Ascending aorta (tissue), 2 donors: ENCODE measurements at places on chromosomes 4 and X.

- no peak for DNase-seq
Measured at GRCh38 chr4:91965166-91965565, 338.6 kb upstream of the GRID2 start.

DNA sequence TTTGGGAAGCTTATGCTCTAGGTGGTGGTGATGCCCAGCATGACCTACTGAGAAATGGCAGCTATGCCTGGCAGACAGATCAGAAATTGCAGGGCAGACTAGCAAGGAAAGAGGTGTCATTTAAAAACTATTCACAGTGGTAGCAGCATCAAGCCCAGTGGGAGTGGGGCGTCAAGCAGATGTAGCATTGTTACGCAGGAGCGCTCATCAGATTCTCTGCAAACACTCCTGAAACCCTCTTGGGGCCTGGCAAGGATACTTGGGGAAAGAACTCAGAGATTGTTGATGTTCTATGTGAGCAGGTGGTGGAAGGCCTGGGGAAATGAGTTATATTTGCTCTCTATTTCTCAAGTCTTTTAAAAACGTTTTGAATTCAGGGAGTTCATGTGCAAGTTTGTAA, 437.6 kb downstream of the RAPGEF2 start:
- DNase-seq = no peak

DNA sequence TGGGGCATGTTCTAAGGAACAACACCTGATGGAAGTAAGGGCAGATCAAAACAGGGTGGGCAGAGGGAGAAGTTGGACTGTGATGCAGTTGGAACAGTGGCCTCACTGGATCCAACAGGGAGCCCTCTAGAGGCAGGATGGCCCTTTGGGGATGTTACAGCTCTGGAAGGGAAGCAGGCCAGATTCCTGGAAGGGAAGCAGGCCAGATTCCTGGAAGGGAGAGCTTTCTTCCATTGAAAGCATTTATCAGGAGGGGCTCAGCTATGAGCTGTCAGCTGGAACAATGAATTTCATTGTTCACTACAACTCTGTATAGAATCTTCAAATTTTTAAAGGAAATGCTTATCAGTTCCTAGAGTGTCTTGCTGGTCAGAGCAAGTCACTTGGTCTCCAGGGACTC, 17.7 kb downstream of the IL15 start:
- DNase-seq = no peak

- no peak for DNase-seq
Measured at GRCh38 chr4:171288816-171289432, 524.3 kb upstream of the GALNTL6 start.

DNA sequence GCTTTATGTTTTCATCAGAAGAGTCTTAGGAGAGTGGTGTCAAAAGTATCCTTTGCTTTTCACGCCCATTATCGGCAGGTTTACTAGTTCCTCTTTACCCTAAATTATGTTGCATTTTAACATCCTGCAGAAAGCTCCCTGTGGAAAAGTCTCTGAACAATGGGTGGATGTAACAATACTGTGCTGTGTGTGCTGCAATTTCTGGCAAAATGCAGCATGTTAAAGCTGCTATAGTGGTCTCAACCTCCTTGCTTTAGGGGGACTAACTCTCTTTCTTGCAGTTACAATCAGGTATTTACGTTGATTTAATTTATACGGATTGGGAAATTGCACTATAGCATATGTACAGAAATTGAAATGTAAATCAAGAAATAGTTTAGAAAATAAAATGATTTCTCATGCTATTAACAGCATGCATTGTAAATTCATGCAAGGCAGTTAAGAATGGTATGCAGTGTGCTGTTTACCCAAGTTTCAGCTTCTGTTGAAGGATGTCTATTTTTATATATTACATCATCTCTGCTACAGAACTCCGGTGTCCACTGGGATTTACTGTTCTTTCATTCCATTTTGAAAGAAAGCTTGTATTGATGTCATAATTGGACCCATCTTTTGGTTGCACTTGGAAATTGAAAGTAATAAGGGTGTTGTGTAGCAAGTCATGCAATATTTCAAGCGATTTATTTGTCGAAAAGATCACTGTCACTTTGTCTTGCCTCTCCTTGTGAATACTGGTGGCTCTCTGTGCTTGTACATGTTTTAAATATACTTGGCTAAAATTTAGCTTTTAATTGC, 145.7 kb downstream of the RAPGEF2 start:
- no peak for DNase-seq

DNA sequence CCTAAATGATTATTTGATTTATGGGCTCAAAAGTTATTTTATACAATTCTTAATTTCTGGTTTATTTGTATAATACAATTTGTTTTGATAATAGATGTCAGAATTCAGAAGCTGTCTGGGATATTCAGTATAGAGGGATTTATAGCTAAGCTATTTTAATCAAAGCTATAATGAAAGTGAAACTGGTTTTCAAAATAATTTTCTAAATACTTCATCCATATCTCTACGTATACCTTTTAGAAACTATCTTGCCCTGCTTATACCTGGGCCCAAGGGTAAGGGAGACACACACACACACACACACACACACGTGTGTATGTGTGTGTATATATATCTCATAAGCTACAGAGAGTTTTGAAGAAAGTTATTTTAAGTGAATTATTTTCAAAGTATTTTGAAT, 2.9 kb downstream of the TMEM131L start:
- DNase-seq = no peak

DNA sequence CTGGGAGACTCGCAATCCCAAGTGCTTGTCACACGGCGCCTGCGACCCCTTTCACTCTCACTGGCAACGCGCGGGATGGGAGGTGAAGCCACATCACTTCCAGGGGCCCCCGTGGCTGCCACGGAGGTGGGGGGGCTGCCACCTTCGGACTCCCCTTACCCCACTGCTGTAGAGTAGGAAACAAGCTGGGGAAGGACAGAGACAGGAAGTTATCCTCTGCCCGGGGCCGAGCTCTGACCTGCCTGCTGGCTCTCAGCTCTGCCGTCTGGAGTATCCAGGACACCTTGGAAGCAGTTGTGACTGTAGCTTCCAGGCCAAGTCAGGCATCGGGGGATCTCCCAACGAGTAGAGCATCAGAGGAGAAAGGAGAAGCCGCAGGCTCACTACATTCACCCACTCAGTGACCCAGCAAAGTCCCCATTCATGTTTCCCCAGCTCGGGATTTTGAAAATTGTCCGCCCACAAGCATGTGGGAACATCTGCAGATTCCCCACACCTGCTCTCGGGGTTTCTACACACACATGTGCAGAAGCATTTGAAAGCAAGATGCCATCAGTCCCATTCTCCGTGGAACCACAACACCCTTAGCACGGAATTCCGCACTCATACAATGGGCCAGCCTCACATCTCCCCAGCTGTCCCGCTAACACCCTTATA, 10.8 kb downstream of the PDZD4 start:
- no peak for DNase-seq

DNA sequence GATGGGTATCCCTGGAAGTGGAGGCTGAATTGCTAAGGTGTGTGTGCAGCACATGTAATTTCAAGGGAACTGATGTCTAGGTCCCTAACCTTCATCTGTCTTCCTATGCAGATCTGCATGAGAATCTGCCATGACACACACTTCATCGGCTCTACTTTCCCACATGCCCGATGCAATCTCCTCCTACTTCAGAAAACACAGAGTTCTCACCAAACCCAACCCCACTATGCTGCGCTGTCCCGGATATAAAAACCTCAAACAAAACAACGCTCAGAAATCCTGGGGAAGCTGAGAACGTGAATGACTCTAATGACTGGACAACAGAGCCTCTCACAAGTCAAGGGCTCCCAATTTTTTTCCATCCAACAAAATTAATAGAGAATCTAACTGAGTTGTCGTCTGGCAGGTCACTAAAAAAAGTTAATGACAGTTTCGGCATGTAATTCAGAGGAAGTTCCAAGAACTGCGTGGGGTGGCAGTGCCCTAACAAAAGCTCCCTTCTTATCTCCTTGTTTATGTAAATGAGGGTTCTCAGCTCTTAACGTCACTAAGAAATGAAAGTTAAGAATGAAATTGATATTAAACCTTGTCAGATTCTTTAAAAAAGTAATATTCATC, 39.0 kb downstream of the STX18 start:
- DNase-seq = no peak

GRCh38 chrX:110066488-110067225, 63.7 kb downstream of the TMEM164 start:
- DNase-seq = no peak

DNA sequence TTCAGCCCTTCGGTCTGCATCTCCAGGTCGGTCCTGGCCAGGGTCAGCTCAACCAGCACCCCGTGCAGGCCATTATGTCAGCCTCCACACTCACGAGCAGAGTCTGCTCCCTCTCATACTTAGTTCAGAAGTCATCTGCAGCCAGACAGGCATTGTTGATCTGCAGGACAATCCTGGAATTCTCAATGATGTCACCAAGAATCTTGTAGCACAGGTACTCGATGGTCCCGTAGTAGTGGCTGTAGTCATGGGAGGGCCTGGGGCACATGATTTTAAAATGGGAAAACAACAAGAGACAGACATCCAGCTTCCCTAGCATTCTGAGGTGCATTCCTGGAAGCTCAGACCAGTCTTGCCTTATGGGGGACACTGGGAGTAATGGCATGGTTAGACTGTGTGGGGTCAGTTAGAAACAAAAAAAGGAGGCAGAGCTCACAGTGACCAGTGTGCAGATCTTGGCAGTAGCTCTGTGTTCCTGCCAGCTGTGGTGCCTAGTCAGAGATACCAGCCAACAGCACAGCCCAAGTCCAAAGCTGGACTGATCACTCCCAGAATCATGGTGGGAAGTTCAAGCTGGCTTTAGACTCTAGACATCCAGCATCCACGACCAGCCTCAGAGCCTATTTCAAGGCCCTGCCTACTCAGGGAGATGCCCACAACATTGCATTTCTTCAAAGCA, 31.9 kb downstream of the LRIT3 start:
- no peak for DNase-seq

- no peak for DNase-seq
Measured at GRCh38 chr4:84611531-84611930, 28.6 kb downstream of the CDS1 start.

DNA sequence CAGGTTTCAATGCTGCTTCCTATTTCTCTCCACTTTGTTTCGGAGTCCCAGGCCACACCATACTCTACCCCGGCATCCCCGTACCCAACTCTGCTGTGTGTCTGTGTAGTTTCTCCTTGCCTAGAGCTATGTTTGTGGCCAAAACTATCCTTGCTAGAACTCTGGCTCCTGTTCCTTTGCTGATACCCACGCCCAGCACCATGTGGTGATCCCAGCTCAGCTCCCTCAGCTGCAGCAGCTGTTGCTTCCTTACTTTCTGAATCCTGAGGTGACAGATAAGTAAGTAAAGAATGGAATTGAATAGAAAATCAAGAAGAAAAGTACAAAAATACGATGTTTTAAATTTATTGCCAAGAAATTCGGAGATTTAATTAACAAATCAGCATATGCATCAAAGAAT, 55.8 kb downstream of the CASP3 start:
- no peak for DNase-seq

DNA sequence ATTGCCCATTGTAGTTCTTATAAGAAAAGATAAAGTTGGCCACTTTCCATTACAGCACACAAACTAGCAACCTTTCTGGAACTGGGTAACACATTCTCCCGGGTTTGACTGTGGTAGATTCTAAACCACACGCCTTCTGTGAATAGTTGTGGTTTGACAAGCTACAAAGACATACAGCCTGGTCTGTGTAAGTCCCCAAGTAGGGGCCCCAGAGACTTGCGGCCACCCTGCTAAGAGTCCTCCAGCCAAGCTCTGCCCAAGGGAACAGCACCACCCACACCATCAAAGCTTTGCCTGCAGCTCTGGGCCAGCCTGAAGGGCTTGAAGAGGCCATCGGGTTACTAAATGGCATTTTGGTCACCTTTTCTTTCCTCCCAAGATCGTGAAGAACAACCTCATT, 203.4 kb downstream of the MAML3 start:
- no peak for DNase-seq

DNA sequence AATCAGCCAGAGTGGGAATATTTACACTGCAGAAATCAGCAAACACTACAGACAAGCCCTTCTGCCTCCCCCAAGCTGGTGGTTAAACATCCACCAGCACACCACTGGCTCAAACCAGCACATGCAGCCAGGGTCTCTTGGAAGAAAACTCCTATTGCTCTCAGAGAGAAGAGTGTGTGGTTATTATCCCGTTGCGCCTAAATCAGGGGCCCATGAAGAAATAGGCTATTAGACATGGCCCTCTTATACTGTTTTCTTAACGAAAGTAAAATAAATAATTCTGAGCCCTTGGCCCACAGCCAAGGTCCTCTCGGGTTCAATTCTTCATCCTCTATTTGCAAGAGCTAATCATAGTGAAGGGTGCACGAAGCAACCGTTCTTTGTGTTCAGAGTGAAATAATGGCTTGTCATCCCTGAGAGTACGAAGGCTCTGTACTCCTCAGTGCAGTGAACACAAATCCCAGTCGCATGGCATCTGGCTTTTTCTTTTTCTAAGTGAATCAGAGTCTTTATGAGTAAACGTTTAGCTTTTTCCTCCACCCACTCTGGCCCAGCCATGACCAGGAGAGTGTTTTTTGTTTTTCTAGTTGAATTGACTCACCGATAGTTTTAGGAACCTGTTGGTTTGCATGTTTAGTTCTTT, 33.4 kb upstream of the RBM47 start:
- no peak for DNase-seq

GRCh38 chr4:37389967-37390580, 145.5 kb downstream of the NWD2 start:
- DNase-seq = no peak

- no peak for DNase-seq
Measured at GRCh38 chr4:10121568-10122208, 5.1 kb upstream of the WDR1 start.

GRCh38 chr4:182297659-182298058, 54.5 kb downstream of the TENM3 start:
- no peak for DNase-seq

DNA sequence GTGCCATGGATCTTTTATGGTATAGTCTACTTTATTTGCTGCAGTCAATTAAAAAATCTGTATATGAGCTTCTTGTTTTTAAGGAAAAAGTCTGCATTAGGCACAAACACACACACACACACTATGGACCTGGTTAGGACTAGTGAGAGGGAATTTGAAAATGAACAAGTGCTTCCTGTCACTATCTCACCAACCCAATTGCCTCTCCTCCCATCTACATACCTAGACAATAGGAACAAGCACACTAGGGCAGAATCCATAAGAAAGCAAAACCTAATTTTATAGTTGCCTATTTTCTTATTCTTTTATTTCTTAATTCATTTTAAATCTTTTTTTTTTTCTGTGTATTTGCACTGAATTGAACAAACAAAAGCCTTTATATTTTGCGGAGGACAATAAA, 22.7 kb downstream of the PALLD start:
- no peak for DNase-seq
